ENCODE measurements at places on chromosomes 6 and 20.
A peak's percentile ranks its signal among the peaks of the same experiment; 100 is the strongest.

DNA sequence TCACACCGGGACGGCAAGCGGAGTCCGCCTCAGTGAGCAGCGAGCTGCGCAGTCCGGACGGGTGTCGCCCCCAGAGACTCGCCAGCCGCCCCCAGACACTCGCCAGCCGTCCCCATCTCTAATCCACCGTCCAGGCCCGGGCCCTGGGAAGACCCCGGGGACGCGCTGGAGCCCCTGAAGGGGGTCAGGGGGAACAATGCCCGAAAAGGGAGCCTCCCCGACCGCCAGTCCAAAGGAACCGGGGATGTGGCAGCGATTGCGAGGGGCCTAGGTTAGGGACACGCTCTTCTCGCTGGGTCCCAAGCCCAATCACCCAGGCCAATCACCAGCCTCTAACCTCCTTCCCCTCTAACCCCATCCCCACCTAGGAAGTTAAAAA, 33.1 kb downstream of the TFAP2A start:
- no peak for DNase-seq

DNA sequence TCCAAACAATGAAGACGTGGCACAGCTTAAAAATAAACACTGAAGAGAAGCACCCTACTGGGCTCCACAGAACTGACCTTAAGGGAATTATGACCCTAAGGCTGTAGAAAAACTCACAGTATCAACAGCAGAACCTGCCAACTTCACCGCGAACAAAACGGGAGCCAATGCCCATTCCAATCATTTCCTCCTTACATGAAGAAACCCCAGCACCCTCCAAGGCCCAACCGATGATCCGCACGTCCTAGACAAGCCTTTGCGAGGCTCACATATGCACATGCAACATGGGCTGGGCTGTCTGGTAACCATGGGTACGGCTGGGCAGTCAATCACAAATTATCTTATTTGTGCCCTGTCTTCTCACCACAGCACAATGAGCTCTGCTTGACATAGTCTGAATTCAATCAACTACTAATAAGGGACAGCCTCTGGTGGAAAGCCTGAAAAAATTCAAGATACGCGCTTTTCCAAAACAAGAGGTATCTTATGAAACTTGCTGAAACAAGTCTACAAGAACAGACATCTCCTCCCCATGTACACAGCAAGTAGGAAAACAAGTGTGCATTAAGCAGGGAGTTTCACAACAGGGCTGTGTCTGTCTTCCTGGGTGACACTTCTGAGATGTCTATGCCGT, 1.7 kb downstream of the DIDO1 start:
- DNase-seq, result peak; percentile 30

- DNase-seq, result no peak
These were observed 61.3 kb downstream of the DST start for GRCh38 chr6:56581296-56581925.

- DNase-seq, result no peak
These were observed 26.2 kb upstream of the NOL4L start for GRCh38 chr20:32611286-32611685.

DNA sequence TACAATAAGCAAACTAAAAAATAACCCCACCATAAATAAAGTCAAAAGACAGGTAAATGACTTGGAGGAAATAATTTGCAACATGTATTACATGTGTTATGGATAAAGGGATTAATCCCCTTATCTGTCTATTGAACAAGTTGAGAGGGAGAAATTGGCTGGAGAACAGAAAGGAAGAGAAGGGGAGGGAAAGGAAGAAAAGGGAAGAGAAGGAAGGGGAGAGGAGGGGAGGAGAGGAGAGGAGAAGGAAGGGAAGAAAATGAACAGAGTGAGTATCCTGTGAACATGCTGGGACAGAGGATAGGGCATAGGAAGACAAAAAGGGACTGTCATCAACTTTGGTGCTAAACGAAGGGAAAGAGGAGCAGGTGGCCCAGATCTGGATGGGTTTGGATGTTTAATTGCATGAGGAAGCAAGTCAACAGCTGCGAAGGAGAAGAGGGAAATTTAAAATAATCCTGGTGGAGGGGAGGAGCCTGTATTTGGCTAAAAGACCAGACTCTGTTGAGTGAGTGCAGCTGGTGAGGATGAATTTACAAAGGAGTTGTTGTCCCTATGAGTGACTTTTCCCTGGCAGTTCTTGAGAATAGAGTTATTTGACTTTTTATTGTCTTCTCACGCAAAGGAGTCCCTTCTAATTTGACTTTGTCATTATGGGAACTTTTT, 14.2 kb upstream of the SHLD1 start:
- no peak for DNase-seq

DNA sequence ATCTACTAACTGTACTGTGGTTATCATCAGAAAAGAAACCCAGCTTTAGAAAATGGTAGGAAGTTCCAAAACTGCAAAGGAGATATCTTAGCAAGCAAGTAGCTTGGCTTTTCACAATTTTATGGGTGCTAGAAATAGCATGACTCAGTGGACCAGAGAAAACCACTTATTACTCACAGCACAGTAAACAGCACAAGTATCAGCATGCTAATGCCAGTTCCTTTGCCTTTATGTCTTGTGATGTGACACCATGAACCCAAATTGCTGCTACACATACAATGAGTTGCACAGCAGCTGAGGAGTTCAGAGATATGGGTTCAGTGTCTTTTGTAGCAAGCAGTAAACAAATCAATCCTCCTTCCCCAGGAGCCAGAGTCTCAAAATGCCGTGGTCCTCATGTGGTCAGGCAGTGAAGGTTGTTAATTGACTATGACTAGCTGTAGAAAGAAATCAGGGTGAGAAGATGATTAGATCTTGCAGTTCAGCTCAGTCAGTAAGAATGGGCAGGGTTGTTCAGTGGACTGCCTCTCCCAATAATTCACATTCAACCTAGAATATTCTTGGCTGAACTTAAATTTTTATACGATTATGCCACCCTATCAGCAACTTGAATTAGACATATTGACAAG, 73.3 kb downstream of the OPRM1 start:
- no peak for DNase-seq

DNA sequence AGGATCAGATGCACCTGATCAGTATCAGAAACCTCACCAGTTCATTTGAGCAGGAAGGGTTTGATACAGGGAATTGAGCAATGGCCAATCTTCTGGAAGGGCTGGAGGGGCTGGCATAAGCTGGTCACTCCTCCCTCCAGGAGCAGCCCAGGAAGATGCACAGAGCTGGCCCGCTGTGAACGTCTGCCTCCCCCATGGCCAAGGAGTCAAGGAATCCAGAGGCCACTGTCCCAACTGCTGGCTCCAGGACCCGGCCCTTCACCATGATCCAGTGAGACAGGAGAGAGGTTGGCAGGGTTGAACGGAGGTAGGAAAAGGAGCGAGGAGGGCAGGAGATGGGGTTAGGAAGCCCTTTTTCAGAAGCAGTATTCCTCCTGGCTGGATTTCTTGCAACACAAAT, 113.9 kb upstream of the CST7 start:
- DNase-seq, result no peak

DNA sequence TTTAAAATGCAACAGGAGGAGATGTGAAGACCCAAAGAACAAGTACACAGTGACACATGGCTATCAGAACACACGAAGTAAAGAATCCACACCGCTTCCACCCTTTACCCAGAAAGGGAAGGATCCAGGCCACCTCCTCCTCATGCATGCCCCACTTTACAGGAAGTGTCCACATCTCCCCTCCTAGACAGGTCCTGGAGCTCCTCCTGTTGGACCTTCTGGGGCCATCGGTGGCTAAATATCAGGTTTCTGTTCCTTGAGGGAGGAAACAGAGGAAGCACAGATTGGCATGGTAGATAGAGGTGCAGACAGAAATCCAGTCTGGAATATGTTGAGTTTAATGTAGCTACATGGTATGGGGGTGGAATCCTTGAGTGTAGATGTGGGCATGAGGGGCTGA, 10.9 kb downstream of the NINL start:
- peak; percentile 46 for DNase-seq

DNA sequence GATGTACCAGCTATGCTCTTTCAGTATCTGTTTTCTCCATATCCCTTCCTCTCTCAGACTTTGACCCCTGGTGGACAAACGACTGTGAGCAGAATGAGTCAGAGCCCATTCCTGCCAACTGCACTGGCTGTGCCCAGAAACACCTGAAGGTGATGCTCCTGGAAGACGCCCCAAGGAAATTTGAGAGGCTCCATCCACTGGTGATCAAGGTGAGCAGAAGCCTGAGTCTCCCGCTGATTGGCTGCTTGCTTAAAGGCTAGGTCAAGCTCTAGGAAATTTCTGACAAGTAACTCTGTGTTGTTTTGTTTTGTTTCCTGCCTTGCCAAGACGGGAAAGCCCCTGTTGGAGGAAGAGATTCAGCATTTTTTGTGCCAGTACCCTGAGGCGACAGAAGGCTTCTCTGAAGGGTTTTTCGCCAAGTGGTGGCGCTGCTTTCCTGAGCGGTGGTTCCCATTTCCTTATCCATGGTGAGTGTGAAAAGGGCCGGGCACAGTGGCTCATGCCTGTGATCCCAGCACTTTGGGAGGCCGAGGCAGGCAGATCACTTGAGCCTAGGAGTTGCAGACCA, 28.6 kb downstream of the C6orf89 start:
- no peak for DNase-seq

DNA sequence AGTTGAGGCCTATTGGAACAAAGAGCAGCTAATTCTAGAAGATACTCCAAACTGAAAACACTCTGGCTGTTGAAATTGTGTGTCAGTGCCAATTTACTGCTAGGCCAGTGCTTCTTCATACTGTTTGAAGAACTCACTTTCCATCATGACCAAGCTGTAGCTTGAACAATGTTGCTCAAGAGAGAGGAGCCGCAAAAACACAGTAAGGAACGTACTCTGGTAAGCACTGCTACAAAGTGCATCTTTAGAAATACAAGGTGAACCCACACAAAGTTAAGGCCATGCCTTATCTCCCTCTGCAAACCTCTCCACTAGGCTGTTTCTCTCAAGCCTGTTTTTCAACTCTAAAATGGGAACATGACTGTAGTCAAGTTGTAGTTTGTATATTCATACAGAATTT, 74.5 kb upstream of the TULP1 start:
- DNase-seq, result no peak

GRCh38 chr6:81939766-81940165, 187.3 kb upstream of the TENT5A start:
- DNase-seq, result no peak

DNA sequence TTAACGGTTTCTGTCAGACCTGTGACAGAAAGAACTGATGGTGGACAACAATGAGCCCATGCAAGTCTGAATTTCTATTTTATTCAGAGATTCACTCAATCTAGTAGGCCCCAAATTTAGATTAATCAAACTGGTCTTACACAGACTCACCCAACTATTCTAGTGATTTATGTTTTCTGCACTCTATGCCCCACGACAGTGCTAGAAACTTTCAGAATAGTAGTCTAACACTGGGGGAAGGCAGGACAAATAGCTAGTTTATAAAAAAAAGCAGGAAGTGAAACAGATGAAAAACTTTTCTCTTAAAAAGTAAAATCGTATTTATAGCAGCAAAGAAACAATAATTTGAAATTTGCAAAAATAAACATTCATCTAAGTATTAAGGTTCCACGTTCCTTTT, 5.0 kb downstream of the TCP11 start:
- DNase-seq, result no peak

DNA sequence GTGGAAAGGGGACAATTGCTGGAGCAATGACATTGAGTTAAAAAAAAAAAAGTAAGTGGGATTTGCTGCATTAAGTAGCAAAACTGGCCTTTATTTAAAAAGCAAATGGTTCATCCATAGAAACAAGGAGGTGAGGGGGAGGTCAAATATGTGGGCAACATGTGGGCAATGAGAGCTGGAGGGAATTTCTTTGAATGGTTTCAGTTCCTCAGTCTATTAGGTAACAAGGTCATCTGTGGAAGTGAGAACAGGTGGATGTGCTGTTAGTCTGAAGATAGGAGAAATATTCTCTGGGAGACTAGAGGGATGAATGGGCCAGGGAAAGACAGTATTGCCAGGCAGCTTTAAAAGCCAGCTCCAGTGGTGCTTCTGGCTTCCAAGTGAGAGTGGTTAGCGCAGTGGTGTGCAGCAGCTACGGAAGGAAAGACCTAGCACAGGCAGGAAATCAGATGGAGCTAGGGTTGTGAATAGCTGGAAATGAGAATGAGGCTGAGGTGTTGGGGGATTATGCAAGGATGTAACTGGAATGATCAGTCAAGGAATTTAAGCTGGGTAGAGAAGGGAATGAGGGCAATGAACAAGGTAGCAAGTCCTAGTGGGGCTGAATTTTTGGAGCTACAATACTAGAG, 727.6 kb downstream of the PTPRT start:
- DNase-seq, result no peak

- DNase-seq, result no peak
These were observed 88.6 kb downstream of the PSMB1 start for GRCh38 chr6:170464524-170464979.

GRCh38 chr20:25032478-25033264, 25.3 kb downstream of the ACSS1 start:
- DNase-seq, result no peak

- no peak for DNase-seq
These were observed 222.2 kb downstream of the UST start for GRCh38 chr6:148968771-148969602.

GRCh38 chr6:139027620-139028182, 844 bp upstream of the ABRACL start:
- DNase-seq, result no peak

DNA sequence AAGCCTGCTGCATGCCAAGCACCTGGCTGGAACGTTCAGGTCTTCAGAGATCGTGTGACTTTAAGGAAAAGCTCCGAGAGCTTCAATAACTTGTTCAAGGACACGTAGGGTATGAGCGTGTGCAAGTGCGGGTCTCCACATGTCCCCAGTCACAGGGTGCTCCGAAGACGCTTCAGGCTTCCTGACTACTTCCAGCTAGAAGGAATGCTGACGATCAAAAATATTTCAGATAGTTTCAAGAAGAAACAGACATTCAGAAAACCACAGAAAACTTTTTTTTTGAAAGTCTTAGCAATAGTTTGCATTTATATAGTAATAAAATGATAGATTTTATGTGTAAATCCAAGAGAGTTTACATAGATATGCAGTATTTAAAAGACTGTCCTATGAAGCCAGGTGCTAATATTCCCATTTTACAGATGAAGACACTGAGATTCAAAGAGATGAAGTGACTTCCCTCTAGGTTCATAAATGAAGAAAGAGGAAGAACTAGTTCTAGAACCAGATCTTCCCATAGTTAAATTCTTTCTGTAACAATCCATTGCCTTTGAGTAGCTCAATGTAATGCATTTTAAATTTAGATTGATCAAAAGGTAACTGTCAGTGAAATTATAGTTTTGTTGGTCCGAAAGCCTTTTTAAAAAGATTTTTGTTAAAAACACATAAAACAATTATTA, 247.6 kb downstream of the MYLK4 start:
- no peak for DNase-seq

GRCh38 chr6:34671801-34672656, 24.5 kb downstream of the ILRUN start:
- DNase-seq, result no peak

DNA sequence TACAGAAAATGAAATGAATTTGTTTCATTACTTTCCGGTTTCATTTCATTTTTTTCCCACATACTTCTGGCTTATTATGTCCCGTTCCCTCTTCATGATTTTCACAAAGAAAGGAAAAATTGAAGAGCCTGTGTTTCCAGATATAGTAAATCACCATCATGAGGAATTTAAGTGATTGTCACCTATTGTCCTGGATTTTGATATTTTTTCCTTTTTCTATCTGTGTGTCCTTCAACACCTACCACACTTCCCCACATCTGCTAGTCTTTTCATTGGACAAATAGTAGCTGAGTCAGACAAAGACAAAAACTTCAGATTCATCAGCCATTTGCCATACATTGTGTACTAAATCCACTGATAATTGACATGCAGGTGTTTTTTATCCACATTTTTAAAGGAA, 258.2 kb upstream of the HSF2 start:
- no peak for DNase-seq
